ENCODE measurements at places on chromosomes 7 and 10. TPM values are rescaled to one million over a fixed set of nuclear protein-coding genes. Genes with fewer than 3 reads are reported as not detected.

DNA sequence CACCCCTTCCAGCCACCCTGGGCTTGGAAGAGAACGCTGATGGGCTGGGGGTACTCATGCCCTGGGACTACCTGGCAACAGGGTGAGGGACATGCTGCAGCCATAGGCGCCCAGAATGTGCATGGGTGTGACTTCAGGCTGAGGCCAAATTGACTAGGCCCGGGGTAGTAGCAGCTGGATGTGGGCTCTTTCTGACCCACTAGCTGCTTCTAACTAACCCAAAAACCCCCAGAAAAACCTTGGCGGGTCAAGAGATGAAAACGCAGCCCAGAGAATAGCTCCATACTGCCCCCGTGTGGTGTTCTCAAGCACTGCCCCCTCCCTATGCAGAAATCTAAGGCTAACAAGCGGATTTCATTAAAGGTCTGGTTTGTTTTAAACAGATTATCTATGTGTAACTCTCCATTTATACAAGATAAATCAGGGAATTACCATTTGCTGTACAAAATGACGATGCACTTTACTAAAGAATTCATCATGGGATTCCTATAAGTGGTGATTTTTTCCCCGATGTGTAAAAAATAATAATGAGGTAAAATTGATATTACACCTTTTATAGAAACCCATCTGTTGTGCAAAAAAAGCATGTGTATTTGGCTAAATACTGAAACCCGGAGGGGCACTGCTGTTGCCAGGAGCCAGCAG, 4.2 kb downstream of the SMARCD3 start:
- DNase-seq, result peak; percentile 76

DNA sequence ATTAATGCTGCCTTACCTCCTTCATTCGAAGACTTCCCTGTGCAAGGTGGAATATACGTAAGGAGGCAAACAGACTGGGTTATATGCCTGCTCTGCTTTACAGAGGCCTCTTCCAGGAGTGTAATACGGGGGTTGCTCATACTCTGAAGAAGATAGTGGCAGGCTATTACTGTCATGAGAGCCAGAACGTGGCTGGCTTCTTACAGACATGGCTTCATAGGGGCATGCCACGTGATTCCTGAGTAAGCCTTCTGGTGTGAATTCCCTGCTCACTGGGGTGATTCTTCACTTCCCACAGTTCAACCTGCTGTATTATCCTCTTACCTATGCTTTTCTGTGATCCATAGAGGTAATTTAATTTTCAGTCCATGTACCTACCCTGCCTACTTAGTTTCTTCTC, 141.8 kb downstream of the ST7 start:
- no peak for DNase-seq

- no peak for DNase-seq
Measured at GRCh38 chr10:124181656-124182055, 88.3 kb upstream of the CHST15 start.

DNA sequence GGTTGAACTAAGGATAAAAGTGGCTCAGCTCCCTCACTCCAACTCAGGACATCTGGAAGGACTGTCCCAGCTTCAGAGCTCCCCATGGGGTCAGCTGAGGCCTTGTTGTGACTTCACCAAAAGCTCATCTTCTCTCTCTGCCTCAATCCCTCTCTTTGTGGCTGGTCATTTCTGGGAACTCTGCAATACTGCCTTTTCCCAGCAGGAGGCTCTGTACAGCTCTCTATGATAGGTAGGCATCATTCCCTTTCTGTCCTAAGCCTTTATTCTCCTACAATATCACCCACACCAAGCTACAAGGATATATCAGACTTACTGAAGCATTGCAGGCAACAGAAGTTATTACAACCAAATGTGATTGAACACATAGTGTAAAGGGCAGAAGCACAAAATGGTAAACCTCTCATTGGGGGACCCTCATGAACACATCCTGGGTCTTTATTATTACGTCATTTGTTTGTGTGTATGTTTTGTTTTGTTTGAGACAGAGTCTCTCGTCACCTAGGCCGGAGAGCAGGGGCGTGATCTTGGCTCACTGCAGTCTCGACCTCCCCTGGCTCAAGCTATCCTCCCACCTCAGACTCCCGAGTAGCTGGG, 36.7 kb upstream of the PRPS1L1 start:
- peak; percentile 46 for DNase-seq

DNA sequence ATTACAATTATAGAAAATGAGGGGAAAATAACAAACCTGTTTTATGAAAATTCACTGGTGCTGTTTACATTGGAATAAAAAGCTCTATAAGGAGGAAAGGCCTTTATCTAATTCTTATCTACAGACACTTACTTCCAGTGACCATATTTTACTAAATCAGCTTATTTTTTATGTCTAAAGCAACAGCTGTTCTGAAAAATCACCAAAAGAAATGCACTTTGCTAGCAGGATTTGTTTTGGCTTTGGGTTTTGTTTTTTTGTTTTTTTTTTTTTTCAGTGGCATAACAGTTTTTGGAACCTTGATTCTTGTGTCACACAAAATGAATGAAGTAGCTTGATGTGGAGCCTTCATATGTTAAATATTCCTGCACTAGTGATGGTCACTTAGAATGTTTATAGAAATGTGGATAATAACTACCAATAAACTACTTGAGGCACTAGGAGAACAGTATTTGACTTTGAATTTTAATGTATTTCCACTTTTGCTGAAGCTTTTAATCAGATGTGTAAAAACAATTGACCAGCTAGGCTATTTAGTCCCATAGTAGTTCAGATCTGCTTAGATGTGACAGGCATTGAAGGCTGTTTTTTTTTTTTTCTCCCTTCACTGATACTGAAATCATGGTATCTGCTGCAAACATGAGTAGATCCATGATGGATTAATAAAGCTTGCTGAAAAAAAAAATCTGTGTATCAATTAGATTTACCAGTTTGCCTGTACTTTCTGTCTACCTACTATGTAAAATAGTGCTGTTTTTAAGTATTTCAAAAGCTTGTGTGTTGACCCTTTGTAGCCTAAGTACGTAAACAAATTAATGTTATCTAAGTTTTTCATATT, 2.8 kb downstream of the ARL4A start:
- no peak for DNase-seq

DNA sequence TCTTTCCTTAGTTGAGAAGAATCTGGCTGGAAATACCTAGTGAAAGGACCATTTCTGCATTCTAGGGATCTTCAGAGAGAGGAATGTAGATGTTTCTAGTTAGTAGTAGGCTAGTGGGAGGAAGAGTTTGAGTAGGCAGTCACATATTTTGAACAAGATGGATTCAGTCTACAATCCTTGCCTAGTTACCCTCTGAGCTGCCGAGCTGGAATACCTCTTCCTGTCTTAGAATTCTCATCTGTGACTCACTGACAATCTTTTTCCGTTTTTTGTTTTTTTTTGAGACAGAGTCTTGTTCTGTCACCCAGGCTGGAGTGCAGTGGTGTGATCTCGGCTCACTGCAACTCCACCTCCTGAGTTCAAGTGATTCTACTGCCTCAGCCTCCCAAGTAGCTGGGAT, 30.7 kb upstream of the PLPP4 start:
- no peak for DNase-seq

- DNase-seq, result peak; percentile 67
Measured at GRCh38 chr7:98872328-98872924, 2.6 kb upstream of the TMEM130 start.

- peak; percentile 88 for DNase-seq
Measured at GRCh38 chr10:6201516-6201975, 1.2 kb upstream of the PFKFB3 start.

DNA sequence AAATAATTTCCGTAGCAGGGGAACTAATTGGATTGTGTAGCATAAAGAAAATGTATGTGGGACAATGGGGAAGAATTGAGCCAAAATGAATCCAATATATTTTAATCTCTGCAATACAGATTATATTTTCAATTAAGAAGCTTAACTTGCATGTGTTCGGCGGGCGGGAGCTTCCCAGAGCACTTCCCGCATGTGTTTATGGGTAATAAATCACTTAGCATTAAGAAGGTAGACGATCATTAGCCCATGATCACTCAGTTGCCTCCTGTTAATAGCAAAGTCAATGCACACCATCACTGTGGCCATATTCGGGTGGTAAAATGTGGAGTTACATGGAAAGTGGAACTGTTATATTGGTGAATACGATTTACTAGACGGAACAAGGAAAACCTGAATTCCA, 122.9 kb upstream of the INSYN2A start:
- DNase-seq, result no peak

DNA sequence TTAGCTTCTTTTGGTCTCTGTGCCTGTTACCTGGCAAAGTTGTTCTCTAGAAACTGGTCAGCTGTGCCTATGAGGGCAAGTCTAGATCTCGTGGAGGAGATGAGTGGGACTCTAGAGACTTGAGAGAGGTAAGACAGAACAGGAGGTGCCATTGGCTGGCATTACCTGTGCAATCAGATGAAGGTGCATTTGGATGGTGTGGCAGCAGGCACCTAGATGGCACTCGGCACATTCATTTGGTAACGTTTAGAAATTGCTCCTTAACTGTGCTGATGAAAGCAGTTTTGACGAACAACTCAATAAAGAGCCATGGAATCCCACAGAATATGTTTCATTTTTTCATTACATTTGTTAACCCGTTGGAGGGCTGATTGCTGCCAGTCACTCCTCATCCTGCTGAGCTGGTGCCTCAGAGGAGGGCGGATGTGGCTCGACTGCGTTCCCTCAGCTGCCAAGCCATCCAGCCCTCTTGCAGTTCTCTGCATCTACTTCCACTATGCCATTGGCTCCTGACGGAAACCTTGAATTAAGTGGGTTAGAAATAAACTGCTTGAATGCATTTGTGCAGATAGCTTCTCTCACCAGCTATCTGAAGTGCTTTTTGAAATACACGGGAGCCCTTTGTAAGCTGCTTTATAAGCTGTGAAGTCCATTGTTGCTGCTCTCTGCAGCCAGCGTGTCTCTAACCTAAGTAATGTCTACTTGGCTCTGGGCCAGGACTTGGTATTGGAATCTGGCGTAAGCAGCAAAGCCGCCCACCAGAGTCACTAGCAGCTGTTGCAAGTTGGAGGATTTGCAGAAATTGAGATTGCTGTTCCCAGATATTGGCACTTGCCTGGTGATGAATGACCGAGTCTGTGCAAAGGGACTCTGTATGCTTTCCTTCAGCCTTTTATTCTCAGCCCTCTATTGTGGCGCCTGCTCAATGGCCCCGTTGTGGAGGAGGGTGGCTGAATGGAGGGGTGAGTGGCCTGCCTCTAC, 87.4 kb downstream of the LRRC4 start:
- peak; percentile 32 for DNase-seq

DNA sequence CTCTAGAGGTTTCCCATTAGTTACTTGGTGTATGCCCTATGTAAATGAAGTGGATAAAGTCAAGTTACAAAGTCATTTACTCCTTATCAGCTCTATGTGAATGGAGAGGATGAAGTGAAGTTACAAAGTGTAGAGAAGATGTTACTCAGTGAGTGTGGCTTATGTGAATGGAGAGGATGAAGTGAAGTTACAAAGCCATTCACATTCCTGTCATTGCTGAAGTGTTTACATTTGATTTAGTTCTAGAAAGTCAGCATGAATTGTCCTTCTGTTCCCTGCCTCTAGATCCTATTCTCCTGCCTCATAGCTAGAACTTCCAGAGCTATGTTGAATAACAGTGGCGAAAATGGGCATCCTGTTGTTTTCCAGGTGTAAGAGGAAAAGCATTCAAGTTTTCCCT, 880.1 kb downstream of the DNAJB9 start:
- no peak for DNase-seq

DNA sequence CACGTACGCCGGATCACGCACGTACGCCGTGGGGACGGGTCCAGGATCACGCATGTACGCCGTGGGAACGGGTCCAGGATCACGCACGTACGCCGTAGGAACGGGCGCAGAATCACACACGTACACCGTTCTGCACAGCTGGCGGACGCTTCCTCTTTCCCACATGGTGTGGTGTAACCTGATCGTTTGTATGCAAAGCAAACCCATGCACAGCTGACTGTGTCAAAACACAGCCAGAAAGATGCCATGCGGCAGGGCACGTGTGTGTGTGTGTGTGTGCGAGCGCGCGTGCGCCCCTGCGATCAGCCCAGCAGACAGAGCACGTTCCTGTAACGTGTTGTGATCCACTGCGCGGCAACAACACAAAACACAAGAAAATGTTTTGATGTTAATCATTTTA, 573.6 kb downstream of the DNAJB6 start:
- no peak for DNase-seq

DNA sequence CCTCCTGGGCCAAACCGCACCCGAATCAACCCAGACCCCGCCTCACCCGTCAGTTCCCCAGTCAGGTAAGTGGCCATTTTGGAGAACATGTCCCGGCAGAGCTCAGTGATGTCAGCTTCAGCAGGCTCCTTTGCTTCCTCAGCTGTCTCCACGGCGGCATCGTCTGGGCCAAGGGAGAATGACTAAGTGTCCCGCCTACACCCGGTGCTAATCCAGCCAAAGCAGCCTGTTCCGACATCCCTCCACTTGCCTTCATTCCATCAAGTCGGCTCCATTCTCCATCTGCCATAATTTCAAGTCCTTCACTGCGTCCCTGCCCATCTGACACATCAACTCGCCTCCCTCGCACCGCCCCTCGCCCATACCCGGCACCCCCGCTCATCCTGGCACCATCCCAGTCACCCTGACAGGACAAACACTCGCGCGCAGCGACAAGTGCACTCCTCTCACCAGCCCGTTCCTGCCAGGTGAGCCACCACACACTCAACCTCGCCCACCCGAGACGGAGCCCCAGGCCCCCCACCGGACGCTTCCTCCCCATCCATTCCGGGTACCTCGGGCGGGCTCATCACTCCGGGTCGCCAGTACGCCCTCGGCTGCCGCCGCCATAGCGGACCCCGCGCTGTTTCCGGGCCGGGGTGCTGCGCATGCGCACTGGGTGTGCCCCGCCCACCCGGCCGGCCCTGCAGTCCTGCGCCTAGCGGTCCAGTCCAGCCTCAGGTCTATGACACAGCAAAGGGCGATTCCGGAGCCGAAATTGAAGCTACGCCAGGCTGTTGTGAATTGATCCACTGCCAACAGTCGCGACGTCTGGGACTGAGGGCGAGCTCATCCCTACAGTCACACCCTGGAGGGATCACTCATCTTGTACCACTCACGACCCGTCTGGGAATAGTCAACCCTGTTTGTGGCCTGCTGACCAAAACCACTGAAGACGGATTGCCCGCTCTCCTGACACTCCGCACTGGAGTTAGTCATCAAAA, at the start of gene BLOC1S2:
BLOC1S2 (minus strand) TSS at position 630 of the 983 bp plus-strand sequence; CDS start at position 609, 21 bp downstream.
- peak; percentile 90 for DNase-seq

- no peak for DNase-seq
Measured at GRCh38 chr7:43072530-43072929, 39.9 kb upstream of the HECW1 start.

DNA sequence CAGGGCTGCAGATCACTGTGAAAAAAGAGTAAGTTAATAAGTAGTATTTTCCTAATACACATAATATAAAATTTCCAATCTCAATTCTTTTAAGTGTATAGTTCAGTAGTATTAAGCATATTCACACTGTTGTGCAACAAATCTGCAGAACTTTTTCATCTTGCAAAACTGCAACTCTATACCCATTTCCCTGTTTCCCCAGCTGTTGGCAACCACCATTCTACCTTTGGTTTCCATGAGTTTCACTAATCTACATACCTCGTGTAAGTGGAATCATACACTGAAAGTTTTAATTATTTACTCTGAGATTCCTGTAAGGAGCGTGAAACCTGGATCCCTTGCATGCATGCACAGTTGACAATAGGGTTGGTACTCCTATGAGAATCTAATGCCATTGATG, 155.4 kb downstream of the ZPBP start:
- DNase-seq, result no peak

The CHAT gene
- total RNA-seq, result not detected

The ATOH7 gene
- 0.93 TPM for total RNA-seq

The GOLGA7B gene
- total RNA-seq, result 0.09 TPM

The EBLN1 gene
- not detected for total RNA-seq

The OR6B1 gene
- total RNA-seq, result not detected

The CTTNBP2 gene
- total RNA-seq, result 17.4 TPM

The POLR2J3 gene
- total RNA-seq, result 14.1 TPM

The TAS2R41 gene
- not detected for total RNA-seq

The TNS3 gene
- total RNA-seq, result 15.0 TPM

The CCL24 gene
- total RNA-seq, result not detected

The RELN gene
- 0.02 TPM for total RNA-seq
